Ascending aorta (tissue), 2 donors: ENCODE measurements at places on chromosomes 2 and 18.

GRCh38 chr2:137729305-137729704 lies 235.0 kb upstream of the HNMT start:
- no peak for DNase-seq

- no peak for DNase-seq
Observed at GRCh38 chr18:5879479-5879882, 15.8 kb downstream of the TMEM200C start.

DNA sequence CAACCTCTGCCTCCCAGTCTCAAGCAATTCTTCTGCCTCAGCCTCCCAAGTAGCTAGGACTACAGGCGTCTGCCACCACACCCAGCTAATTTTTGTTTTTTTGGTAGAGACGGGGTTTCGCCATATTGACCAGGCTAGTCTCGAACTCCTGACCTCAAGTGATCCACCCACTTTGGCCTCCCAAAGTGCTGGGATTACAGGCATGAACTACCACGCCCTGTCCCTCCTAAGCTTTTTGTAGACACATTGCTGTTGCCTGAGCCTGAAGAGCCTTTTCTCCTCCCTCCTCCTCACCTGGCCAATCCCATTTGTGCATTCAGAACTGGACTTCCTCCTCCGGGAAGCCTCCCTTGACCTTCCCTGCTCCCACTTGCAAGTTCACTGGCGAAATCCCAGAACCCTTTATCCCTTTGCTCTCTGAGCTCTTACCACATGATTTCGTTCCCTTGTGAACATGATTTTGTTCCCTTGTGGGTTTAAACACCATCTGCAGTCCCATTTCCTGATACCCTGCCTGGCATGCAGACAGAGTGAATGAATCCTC lies 2.6 kb downstream of the C2orf72 start:
- no peak for DNase-seq

- no peak for DNase-seq
Observed at GRCh38 chr2:25844089-25844488, 34.2 kb downstream of the ASXL2 start.

DNA sequence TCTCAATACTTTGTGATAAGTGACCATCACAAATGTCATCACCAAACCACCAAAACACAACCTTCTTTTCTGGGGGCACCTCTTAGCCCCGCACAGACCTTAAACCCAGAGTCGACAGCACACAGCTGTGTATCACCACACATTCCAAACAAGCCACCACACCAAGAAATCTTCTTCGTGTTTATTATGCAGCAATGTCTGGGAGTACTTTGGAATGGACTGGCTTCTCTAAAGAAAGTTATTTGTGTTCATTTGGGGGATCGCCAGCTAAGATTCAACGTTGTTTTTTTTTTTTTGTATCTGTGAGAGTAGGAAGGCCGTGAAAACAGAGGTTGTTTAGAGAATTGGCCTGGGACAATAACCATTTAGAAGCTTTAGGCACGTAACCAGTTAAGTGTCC lies 1.1 kb upstream of the MTA3 start:
- no peak for DNase-seq
